Left renal pelvis (tissue), 4 donors: ENCODE measurements at places on chromosomes 3 and 15. TPM values are rescaled to one million over a fixed set of nuclear protein-coding genes. Genes with fewer than 3 reads are reported as not detected.
A peak's percentile ranks its signal among the peaks of the same experiment; 100 is the strongest.

CEMIP gene
- 2.9 TPM for polyA plus RNA-seq

BTBD1 gene
- 59.9 TPM for polyA plus RNA-seq

TRPM1 gene
- 0.45 TPM for polyA plus RNA-seq

ST3GAL6 gene
- 75.5 TPM for polyA plus RNA-seq

SERPINI2 gene
- 10.5 TPM for polyA plus RNA-seq

TNIK gene
- polyA plus RNA-seq: 17.7 TPM

DNA sequence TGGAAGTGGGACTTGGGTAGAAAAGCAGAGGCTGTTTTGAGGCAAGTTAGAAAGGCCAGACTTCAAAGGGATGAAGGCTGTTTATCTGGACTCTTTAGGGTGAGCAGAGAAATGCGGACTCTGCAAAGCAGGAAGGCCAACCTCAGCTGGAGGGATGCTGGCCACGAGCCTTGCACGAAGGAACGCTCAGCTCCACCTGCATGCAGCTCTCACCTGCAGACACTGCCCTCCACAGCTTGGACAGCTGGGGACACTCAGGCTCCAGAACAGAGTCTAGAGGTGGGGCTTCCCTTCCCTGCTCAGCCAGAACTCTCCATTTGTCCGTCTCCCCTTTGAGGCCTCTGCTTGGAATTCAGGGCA, 229.7 kb downstream of the ADAMTS17 start:
- DNase-seq: no peak

GRCh38 chr15:101652786-101653430, 727 bp upstream of the TM2D3 start:
- no peak for DNase-seq

DNA sequence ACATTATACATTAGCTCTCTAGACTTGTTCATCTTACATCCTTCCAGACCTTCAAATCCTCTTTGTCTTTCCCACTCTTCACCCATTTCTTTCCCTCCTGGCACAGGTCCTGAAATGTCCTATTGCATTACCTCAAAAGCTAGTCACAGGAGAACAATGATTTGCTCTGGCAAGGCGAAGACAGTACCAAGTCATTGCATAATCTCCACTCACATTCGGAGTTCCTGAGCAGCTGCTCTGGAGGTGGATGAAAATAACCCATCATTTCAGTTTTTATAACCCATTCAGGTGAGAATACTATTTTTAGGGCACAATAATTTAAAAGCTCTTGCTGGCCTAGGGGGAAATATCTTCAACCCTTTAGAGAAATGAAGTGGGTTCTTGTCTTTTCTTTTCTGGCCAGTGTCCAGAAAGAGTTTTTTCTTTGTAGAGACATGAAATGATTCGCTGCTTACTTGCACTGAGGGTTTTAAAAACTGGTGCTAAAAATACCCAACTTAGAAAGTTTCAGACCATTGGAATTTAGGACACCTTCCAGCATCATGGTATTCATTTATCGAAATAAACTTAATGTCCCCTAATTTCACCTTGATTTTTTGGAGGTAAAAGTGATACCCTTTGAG, 23.4 kb upstream of the DYNC1LI1 start:
- DNase-seq: no peak

DNA sequence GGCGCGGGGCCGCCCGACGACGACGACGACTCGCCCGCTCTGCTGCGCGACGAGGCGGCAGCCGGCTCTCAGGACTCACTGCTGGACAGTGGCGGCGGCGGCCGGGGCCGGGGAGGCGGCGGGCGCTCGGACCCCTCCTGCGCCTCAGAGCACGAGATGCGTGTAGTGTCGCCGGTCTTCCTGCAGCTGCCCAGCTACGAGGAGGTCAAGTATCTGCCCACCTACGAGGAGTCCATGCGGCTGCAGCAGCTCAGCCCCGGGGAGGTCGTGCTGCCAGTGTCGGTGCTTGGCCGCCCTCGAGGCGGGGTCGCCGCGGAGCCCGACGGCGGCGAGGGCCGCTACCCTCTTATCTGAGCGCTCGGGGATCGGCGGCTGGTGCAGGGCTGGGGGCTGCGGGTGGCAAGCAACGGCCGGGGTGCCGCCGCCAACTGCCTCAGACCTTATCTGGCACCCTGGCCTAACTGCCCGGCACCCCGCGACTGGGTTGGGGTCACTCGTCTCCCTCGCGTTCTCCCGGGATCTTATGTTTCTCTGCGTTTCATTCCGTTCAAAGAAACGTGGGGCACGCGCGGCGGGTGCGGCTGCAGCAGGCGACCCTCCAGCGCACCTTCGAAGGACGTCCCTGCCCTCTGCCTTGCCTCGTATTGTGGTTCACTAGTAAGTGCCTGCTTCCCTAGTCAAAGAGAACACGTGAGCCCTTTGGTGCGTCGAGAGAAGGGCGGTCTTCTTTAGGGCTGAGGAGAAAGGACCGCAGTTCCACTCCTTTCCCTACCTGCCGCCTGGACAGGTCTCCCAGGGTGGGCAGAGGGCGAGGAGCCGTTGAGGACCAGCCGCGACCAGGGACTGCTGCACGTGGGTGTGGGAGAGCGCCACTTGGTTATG, 1.0 kb downstream of the C3orf80 start:
- no peak for DNase-seq

- DNase-seq: peak; percentile 39
Observed at GRCh38 chr3:71875461-71875947, 90.6 kb upstream of the PROK2 start.

GRCh38 chr3:159882790-159883779, 105.5 kb upstream of the IL12A start:
- no peak for DNase-seq

DNA sequence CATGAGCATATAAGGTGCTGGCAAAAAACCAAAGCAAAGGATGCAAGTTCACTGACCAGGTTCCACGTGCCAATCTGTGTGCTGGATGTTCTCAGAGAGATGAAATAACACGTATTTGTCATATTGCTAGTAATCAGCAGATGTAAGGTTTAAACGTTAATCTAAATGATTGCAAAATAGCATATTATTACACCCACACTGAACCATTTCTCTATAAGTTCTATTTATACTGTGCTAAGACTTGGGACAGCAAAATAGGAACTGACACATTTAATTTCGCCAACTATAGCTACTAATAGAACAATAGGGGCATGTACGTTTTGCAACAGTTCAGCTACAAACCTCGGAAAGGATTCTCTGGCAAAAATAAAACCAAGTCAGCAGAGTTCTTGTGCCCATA, 350.3 kb upstream of the ZNF385D start:
- no peak for DNase-seq

DNA sequence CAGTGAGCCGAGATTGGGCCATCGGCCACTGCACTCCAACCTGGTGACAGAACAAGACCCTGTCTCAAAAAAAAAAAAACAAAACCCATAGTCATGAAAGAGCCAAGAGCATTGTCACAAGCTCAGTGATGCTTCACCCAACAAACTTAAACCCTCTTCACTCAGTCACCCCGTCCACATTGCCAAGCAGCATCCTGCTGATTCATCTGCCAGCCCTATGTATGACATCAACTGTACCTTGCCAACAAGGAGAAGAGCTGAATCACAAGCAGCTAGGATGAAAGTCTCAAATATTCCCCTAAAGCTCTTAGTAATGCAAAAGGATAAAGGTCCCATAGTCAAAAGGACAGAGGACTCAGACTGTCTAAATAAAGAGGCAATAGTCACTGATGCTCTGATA, 90.0 kb downstream of the ANO10 start:
- DNase-seq: no peak

GRCh38 chr15:28273468-28273867, 48.5 kb downstream of the HERC2 start:
- DNase-seq: no peak

- DNase-seq: no peak
Observed at GRCh38 chr3:122668930-122669730, 11.5 kb upstream of the PARP14 start.

DNA sequence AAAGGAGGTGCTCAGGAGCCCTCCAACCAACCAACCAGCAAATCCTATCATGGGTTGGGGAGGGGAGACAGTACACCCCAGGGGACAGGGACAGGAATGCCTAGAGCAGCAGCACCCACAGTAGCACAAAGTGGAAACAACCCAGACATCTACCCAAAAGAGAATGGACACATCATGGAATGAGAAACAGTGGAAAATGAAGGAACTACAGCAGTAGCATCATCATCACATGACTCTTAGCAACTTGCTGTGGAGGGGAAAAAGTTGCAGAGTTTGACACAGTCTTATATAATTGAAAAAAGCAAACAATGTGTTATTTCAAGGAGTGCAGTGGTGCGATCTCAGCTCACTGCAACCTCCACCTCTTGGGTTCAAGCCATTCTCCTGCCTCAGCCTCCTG, 11.0 kb downstream of the C3orf22 start:
- DNase-seq: no peak
